ENCODE measurements at places on chromosomes 13 and 19.

GRCh38 chr13:112626124-112626523 is 38.2 kb upstream of the TUBGCP3 start:
- DNase-seq = no peak

- DNase-seq = no peak
These were observed 4.8 kb upstream of the RNF17 start for GRCh38 chr13:24759197-24759596.

DNA sequence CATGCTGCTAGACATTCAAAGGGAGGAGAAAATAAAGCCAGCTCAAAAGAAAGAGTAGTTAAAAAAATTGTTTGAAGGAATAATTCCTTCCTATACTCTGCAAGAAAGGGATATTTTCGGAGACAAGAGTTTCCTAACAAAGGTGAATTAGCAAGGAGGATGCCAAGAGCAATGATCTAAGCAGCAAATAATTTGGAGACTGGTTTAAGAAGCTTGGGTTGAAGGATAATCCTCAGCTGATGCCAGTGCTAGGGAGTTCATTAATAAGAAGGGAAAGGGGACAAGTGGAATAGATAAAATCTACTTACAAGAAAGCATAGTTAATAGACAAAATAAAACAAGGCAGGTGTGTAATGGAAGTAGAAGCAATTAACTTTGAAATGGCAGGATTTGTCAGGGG is 372.3 kb downstream of the NDFIP2 start:
- DNase-seq = no peak

GRCh38 chr13:43611281-43612273 is 175.2 kb downstream of the ENOX1 start:
- no peak for DNase-seq

GRCh38 chr13:95814495-95814894 is 137.6 kb downstream of the DNAJC3 start:
- DNase-seq = no peak

DNA sequence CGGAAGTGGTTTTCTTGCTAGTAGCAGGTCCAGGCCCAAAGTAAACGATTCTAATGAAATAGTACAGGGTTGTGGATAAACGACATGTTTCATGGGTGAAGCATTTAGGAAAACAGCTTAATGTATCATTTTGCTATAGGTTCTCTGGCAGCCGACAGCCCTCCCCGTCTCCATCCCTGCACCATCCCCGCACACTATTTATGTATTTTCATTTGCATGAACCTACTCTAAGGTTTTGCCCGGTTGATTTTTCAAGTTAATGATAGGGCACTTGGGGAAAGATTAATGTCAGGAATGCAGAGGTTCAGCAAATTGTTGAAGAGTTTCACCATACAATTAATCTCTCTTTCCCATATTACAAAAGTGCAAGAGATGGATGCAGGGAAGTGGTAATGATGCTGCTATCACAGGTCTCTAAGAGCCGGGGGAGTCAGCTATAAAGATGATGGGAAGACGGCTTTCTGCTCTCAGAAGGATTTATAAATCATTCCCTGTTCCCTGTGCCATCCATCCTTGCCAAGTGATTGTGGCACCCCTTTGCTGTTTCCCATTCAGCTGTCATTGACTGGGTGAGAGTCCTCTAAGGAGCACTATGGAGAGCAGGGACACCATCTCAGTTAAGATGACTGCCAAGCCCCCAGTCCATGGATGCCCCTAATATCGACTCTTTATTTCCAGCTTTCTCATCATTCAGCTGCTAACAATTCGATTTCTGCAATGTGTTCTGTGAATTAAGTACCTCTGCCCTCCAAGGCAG is 186.3 kb downstream of the IRS2 start:
- DNase-seq = no peak

GRCh38 chr13:30864433-30865122 is 41.5 kb upstream of the MEDAG start:
- no peak for DNase-seq

DNA sequence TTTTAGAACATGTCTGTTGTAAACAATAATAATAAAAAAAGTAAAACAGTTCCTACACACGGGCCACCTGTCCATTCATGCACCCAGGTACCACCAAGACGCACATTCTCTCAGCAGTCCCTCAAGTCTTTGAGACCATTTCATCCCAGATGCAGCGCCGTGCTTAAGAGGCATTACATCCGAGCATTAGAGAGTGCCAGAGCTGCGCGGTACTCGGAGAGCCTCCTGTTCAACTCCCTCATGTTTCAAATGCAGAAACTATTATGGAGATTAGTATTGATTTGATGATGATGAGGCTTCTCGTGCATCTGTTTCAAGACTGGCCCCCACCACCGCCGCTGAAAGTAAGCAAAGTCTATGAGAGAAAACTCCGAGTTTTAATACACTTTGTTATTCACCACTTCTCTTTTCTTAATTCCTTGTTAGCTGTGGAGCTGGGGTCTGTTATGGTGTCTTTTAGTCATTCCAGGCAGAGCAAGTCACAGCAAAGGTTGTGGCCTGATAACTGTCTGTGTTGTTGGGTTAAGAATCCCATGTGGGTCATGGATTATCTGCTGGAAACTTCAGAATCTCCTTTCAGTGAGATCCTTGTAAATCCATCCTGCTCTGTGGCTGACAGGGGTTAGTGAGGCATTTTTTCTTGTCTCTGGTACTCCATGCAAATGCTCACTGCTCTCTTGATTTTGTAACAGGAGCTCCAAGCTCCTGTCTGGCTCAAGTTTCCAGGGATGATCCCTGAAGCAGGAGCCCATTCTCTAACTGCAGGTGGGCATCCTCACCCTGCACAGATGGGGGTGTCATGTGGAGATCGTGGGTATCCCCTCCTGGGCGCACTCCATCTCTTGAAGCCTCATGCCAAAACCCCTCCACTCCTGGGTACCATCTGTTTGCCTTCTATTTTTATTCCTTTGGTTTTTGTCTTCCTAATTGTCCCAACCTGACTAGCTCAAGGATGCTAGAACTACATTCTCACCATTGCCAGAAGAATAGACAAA is 74.9 kb upstream of the MTIF3 start:
- no peak for DNase-seq

DNA sequence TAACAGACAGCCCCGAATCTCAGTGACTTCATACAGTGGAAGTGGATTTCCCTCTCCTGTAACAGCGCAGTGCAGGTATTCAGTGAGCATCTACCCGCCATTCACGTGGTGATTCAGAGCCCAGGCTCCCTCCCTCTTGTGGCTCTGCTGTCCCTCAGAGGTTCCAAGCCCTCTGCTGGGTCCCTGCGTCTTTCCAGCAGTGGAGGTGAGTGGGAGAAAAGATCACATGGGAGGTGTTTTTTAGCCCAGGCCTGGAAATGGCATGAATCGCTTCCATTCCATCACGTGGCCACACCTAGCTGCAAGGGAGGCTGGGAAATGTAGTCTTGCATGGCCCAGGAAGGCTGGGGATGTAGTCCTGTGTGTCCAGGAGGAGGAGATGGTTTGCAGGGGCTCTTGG is 61.4 kb downstream of the DPF1 start:
- no peak for DNase-seq

- peak; percentile 97 for DNase-seq
These were observed at the start of gene SMIM7 for GRCh38 chr19:16659832-16660708. Gene SMIM7 (minus strand): TSS chr19:16660144. CDS start chr19:16660110, 34 bp downstream.

- DNase-seq = no peak
These were observed 303.5 kb downstream of the DLEU7 start for GRCh38 chr13:50539791-50540530.

GRCh38 chr13:98546402-98546801 is 30.5 kb downstream of the STK24 start:
- no peak for DNase-seq

DNA sequence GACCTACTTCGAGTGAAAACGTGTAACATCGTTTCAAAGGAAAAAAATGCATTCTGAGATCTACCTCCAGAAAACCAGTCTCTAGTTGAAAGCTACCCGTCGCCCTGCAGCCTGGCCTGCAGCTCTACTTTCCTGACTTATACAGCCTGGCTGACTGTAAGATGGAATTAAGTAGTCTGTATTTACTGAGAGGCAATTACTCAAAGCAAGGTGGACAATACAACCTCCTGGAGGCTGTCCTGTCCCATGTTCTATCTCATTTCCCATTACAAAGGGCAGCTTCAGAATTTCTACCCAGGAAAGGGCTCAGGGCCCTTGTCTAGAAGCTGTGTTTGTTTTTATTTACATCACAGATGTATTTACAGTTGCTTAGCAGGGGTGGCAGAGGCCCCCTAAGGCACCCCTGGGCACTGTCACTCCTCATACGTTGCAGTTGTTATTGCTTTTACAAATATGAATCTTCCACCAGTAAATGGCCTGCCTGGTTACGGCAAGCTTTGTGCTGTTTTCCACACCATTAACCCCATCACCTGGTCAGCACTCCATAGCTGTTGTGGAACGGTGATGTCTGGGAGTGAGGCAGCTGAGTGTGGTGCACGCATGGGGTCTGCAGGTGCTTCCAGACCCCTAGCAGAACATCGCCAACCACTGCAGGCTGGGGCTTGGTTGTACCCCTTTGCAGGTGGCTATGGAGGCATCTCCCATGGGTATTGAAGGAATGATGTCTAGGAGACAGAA is 46.3 kb upstream of the MTIF3 start:
- DNase-seq = no peak

- peak; percentile 49 for DNase-seq
These were observed 1.2 kb downstream of the AKT1S1 start for GRCh38 chr19:49875857-49876421.

- DNase-seq = no peak
These were observed 11.8 kb downstream of the ZC3H13 start for GRCh38 chr13:46040763-46041162.

- no peak for DNase-seq
These were observed 81.2 kb upstream of the GPR183 start for GRCh38 chr13:99388334-99388923.

Measured in stimulated activated CD8-positive, alpha-beta memory T cell treated with anti-CD3 and anti-CD28 coated beads, Interleukin-2, amount 100 ng/mL, for 48 hours (primary cell).